DMS53 (cell line): ENCODE measurements at places on chromosomes 5 and 9.

- DNase-seq, result no peak
These were observed 44.1 kb upstream of the TNFAIP8 start for GRCh38 chr5:119311688-119312087.

DNA sequence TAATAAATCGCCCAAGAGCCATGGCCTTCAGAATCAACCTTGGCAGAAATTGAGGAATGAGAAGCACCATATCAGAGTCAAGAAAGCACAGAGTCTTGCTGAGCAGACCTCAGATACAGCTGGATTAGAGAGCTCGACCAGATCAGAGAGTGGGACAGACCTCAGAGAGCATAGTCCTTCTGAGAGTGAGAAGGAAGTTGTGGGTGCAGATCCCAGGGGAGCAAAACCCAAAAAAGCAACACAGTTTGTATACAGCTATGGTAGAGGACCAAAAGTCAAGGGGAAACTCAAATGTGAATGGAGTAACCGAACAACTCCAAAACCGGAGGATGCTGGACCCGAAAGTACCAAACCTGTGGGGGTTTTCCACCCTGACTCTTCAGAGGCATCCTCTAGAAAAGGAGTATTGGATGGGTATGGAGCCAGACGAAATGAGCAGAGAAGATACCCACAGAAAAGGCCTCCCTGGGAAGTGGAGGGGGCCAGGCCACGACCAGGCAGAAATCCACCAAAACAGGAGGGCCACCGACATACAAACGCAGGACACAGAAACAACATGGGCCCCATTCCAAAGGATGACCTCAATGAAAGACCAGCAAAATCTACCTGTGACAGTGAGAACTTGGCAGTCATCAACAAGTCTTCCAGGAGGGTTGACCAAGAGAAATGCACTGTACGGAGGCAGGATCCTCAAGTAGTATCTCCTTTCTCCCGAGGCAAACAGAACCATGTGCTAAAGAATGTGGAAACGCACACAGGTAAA lies 4.5 kb downstream of the NFX1 start:
- DNase-seq, result no peak

- DNase-seq, result no peak
These were observed 6.1 kb downstream of the NPR2 start for GRCh38 chr9:35797311-35798109.

DNA sequence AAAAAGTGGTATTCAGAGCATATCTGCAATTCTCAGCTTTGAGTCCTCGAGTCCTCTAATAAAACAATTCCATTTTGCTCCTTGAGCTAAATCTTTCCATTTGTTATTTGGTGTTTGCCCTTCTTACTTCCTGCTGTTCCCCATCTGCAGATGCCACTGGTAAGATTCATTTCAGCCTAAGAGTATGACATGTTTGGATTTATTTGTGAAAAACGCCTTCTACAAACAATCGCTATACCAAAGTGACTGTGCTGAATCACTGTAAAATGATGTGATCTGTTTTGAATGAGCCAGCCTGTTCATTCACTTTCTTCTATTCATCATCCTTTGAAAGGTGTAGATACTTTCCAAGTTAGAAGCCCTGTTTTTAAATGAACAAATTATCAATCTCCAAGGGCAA lies 27.7 kb downstream of the KCTD16 start:
- DNase-seq, result peak; percentile 89

GRCh38 chr5:127723571-127723970 lies 20.4 kb downstream of the CCDC192 start:
- DNase-seq, result peak; percentile 33

GRCh38 chr5:158461240-158461854 lies 602.4 kb upstream of the CLINT1 start:
- DNase-seq, result no peak

DNA sequence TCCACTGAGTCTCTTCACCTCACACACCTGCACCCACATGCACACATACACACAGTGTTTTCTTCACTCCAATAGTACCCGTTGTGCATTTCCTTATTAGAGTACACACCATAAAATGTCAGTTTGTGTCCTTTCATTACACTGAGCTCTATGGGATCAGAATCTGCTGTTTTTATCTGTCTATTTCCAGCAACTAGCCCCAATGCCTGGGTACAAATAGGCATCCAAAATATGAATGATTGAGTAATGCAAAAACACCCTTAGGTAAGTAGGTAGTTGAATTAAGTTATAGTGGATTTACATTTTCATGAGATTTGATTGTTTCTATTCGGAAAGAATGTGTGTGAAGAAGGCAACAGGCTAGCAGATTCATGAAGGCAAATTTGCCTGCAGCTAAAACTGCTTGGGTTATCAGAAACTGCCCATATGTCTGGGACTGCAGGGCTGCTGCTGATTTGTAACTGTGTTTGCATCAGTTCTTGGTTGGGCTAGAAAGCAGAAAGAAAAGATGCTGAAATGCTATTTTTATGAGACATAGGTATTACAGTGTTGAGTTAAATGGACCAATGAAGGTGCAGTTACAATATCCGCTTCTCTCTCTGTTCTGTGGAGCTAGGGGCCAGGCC lies 26.9 kb downstream of the PPP3R2 start:
- no peak for DNase-seq

- peak; percentile 71 for DNase-seq
These were observed 52.4 kb downstream of the USP20 start for GRCh38 chr9:129887334-129888292.

DNA sequence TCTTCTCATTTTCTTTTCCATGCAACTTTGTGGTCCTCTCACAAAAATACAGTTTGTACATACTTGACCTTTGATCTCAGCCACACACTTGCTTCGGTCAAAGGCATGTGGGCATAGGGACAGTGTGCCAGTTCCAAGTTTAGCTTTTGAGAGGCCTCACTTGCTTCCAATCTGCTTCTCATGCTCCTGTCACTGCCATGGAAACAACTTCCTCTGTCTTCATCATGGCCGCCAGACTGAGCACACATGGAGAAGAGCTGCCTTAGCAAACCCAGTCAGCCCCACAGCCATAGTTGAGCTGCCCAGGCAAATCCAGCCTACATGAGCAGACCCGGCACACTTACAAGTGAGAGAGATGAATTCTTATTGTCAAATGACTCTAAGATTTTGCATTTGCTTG lies 138.2 kb upstream of the TUSC1 start:
- peak; percentile 11 for DNase-seq

GRCh38 chr9:36163786-36164170 lies 5.4 kb upstream of the CCIN start:
- DNase-seq, result no peak

DNA sequence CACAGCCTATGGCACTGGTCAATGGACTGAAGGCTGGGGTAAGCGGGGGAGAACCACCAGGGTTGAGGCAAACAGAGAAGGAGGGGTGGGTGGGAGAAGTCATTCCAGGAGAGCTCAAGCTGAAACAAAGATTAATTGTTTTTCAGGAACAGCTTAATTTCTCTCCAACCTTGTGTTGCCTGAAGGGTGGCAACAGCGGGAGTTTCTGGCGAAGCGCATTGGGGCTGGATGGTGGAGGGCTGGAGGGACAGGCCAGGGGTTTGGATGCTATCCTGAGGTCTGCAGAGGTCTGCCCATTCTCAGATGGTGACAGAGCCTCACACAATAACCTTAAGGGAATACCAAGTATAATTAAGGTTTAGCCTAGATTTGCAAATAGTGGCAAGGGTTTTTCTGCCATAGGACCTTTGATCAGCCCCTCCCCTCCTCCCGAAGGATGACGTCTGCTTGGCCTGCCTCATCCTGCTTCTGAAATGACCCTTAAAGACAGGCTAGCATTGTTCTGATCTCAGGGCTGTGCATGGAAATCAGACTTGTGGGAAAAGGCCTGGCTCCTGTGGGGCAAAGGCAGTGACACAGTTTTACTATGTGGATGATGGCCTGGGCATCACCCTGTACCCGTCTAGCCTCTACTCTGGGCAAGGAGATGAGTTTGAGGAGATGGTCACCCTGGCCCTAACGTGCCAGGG lies 32.7 kb downstream of the PSD2 start:
- no peak for DNase-seq

- DNase-seq, result no peak
These were observed 119.4 kb upstream of the PTCH1 start for GRCh38 chr9:95635986-95636671.

DNA sequence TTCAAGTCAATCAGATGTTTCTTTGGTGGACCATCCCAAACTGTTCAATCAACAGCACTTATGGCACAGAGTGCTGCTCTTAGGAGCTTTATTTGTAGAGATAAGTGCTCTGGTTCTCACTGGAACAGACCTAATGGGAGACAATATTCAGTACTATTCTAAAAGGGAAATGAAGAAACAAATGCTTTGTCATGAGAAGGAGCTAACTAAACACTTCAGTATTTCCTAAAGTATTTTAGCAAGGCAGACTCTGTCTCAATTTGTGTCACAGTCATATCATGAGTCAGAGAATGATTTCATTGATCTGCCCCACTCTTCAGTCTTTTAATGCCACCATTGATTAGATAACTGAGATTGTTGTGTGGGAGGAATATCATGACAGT lies 175.3 kb downstream of the SLF1 start:
- DNase-seq, result no peak

DNA sequence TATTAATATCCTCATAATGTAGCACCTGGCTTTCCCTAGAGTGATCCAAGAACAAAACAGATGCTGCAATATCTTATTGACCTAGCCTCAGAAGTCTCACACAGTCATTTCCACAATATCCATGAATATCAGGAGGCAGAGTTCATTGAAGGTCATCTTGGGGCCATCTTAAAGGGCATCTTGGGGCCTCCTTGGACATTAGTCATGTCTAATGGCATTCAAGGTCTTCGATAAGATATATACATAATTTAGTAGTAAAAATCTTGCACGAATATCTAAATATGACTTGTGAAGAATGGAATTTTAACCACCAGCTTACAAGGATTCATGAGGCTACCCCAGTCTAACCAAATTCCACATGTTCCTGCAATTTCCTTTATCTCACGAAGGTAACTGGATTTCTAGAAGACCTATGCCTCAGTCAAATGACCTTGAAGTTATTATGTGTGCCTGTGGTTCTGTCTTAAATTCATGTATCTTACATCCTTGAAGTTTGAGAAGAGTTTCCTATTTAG lies 163.6 kb upstream of the SPEF2 start:
- no peak for DNase-seq

DNA sequence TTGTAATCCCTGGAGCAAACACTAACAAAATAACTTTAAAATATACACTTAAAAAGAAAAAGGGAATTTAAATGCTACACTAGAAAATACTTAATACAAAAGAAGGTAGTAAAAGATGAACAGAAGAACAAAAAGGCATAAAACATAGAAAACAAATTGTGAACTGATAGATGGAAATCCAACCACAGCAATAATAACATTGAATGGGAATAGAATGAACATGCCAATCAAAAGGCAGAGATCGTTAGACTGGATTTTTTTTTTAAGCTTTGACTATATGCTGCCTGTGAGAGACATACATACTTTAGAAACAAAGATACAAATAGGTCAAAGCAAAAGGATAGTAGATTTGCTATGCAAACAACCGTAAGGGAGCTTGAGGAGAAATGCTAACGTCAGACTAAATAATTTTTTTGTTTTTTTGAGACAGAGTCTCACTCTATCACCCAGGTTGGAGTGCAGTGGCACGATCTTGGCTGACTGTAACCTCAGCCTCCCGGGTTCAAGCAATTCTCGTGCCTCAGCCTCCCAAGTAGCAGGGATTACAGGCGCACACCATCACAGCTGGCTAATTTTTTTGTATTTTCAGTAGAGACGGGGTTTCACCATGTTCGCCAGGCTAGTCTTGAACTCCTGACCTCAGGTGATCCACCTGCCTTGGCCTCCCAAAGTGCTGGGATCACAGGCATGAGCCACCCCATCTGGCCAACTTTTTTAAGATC lies 6.5 kb downstream of the ABO start:
- no peak for DNase-seq

- DNase-seq, result no peak
These were observed 1.2 kb downstream of the SCAMP1 start for GRCh38 chr5:78361631-78361993.

- DNase-seq, result no peak
These were observed 10.4 kb upstream of the GLIPR2 start for GRCh38 chr9:36126016-36126730.

DNA sequence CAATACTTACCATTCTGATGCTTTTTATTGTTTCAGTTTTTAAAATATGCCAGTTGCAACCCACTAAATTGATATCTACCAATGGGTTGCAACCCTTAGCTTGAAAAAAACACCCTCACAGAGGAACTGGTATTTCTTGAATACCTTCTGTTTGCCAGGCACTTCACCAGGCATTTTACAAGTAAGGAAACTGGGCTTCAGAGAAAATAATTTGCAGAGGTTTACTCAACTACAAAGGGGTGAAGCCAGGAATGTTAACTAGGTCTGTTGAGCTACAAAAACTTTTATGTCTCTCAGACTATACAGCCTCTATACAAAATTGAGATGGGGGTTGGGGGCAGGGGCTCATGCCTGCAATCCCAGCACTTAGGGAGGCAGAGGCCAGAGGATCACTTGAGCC lies 65.0 kb downstream of the STX17 start:
- DNase-seq, result no peak

GRCh38 chr9:106880863-106881262 lies 17.9 kb downstream of the ZNF462 start:
- no peak for DNase-seq

DNA sequence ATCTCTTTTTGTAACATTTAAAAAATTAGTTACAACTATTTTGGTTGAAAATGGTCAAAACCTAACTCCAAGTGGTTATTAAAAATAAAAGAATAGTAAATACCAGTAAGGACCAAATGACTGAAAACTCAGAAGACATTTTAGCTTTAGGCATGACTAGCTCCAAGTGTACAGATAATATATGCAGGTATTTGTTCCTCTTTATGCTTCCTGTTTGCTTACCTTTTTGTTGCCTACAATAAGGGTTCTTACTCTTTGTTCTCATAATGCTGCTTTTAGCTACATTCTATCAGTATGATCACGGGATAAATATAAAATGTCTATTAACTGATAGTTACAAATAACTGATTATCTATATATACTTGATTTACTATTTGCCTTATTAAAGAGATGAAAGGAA lies 259.6 kb downstream of the CDH12 start:
- no peak for DNase-seq

GRCh38 chr5:151267491-151268260 lies 14.7 kb downstream of the GM2A start:
- DNase-seq, result no peak
